ENCODE measurements at places on chromosomes 11 and 22. TPM values are rescaled to one million over a fixed set of nuclear protein-coding genes. Genes with fewer than 3 reads are reported as not detected.

FOSL1 gene
- polyA plus RNA-seq, result not detected

IFITM1 gene
- polyA plus RNA-seq, result 3.6 TPM

MICAL3 gene
- 11.9 TPM for polyA plus RNA-seq

SMC1B gene
- not detected for polyA plus RNA-seq

SOX10 gene
- polyA plus RNA-seq, result 1.9 TPM

ANKK1 gene
- polyA plus RNA-seq, result not detected
